ENCODE measurements at places on chromosomes 16 and 17. TPM values are rescaled to one million over a fixed set of nuclear protein-coding genes. Genes with fewer than 3 reads are reported as not detected.

Gene HELZ
- 274 TPM for total RNA-seq

Gene WNK4
- 0.13 TPM for total RNA-seq

Gene ARL5C
- not detected for total RNA-seq

Gene CHAD
- not detected for total RNA-seq

Gene PERCC1
- total RNA-seq: 0.83 TPM

Gene KRT13
- total RNA-seq: not detected

Gene RAPGEFL1
- total RNA-seq: 6.7 TPM

Measured in natural killer cell (primary cell).